ENCODE measurements at places on chromosomes 11 and 22.
A peak's percentile ranks its signal among the peaks of the same experiment; 100 is the strongest.

DNA sequence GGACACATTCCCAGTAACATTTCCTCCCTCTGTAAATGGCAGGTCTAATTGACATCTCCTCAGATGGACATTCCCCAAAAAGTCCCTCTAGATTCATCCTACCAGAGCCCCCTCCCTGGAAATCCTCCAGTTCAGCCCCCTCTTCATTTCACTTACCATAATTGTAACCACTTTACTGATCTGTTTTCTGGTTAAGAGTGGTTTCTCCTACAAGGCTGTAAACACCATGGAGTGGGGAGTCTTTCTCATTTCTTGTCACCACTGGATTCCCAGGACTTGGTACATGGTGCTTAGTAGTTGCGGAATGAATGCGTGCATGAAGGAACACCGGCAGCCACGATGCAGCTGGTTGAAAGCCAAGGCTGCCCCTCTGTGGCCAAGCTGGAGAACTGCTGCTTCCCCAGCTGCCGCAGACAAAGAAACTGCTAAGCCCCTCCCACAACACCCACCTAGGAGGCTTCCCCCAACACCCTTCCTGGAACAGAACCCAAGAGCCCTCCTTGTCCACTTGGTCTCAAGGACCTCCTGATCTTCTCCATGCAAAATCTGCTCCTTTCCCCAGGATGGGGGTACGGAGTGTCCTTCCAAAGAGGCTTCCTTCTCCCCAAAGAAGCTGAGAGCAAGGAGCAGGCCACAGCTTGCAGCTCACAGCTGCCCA, 18.6 kb upstream of the SCARF2 start:
- DNase-seq: peak; percentile 67

- DNase-seq: no peak
Measured at GRCh38 chr11:69278091-69278867, 15.7 kb upstream of the MYEOV start.

DNA sequence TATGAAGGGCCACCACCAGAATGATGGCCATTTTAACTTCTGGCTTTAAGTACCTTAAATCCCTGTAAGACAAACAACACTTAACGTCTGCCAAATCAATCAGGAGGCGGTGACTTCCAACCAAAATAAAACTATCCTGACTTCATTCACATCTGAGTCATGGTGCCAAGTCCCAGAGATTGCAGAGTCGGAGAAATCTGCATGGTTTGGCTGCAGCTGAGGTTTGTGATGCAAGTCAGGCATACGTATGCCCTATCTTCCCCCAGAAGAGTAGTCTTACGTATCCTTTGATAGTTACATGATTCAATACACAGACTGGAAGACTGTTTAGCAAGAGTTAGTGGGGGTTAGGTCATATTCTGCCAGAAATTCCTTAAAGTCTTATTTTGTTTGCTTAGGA, 1.7 kb upstream of the GAB2 start:
- no peak for DNase-seq

DNA sequence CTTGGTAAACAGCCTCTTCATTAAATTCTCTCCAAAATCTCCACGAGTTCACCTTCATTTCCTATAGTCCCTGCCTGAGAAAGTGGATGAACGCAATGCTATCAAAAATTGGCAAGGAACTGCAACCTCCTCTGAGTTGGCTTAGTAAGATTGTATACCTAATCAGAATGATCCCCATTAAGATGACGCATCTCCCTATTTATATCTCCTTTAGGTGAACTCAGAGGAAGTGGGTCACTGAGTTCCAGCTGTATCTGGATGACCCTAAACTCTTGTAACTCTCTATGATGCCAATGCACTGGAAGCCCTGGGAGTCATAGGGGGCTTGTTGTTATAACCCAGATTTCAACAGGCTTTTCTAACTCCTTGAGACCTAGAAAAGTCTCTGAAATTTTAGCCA, 48.2 kb downstream of the OR10A6 start:
- no peak for DNase-seq

DNA sequence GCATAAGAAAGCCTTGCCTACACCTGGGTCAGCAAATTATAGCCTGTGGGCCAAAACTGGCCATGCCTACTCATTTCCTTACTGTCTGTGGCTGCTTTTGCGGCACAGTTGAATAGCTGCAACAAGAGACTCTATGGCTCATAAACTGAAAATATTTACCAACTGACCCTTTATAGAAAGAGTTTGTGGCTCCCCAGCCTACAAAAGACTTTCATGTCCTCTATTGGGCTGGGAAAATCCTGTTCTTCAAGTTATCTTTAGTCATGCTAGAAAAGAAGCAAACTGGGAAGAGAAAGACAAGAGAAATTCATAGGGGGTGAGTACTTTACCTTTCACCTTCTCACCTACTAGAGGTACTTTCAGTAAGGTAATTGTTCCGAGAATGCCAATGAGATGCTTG, 175.1 kb downstream of the SWAP70 start:
- no peak for DNase-seq
